Endodermal cell (in vitro differentiated cells): ENCODE measurements at places on chromosomes 7 and 10.
A peak's percentile ranks its signal among the peaks of the same experiment; 100 is the strongest.

DNA sequence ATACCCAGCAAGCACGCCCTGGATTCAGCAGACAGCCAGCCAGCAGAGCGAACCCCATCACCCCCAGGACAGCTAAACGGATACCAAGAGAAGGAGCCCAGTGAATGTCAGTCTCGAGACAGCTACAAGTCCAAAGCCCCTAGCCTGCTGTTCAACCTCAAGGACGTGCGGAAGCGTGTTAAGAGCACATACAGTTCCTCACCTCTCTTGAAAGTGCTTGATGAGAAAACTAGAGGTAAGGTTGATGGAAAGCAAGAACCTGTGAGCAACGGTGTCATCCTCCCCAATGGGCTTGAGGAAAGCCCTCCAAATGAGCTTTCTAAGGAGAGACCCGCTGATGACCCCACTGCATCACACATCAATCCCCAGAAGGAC, 24.9 kb downstream of the C10orf71 start:
- H3K27me3 ChIP-seq, result no peaks in the 10 kb centered on the region
- no peaks in the 10 kb centered on the region for H3K36me3 ChIP-seq
- DNase-seq, result no peak

DNA sequence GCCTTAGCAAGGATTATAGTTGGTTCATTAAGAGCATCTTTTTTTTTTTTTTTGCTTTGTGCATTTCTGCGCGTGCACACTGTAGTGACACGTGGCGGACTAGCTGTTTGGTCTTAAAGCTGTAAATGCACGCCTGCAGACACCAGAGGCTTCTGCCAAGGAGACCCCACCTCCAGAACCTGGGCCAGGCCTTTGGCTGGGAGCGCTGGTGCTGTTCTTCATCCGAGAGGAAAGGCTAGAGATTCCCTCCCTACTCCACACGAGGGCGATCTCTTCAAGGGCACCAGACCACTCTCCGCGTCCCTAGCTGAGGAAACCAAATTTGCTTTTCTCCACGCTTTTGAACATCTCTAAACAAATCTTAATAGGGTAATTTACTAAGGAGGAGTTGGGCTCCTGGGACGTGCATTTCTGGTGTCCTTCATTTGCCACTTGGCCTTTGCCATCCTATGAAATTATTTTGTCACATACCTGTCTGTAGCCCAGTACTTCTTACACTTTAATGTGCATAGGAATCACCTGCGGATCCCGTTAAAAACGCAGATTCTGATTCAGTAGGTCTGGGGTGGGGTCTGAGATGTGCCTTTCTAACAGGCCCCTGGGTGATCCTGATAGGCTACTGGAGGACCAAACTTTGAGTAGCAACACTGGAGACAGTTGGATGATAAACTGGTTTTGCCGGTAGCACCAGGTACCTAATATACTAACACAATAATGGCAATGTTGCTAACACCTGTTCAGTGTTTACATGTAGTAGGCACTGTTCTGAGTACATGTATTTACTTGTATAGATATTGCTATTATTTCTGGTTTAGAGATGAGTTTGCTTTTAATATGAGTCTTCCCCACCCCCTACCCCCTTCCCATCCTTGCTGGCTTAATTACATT, 1.3 kb upstream of the SLC26A5 start:
- H3K36me3 ChIP-seq, result no peaks in the 10 kb centered on the region
- no peak overlapping the region for H3K27ac ChIP-seq
- peaks cover 60% of the 10 kb centered on the region for H3K27me3 ChIP-seq
- peak; percentile 91 for DNase-seq

GRCh38 chr7:88477976-88478375, 171.3 kb upstream of the STEAP4 start:
- H3K27me3 ChIP-seq, result no peaks in the 10 kb centered on the region
- no peak for DNase-seq
- H3K27ac ChIP-seq, result no peak overlapping the region
- no peak overlapping the region for H3K4me3 ChIP-seq

GRCh38 chr7:92584953-92585352, 5.2 kb downstream of the FAM133B start:
- no peak overlapping the region for H3K27ac ChIP-seq
- H3K36me3 ChIP-seq, result peaks cover 44% of the 10 kb centered on the region
- no peaks in the 10 kb centered on the region for H3K27me3 ChIP-seq
- H3K4me1 ChIP-seq, result no peaks in the 10 kb centered on the region

- no peak overlapping the region for H3K27ac ChIP-seq
- H3K4me1 ChIP-seq, result no peaks in the 10 kb centered on the region
- no peak overlapping the region for H3K4me3 ChIP-seq
Observed at GRCh38 chr7:12199363-12199762, 11.7 kb upstream of the TMEM106B start.

- no peak overlapping the region for H3K4me3 ChIP-seq
- no peak for DNase-seq
- H3K27ac ChIP-seq, result no peak overlapping the region
- peaks cover 2% of the 10 kb centered on the region for H3K4me1 ChIP-seq
- no peaks in the 10 kb centered on the region for H3K36me3 ChIP-seq
Observed at GRCh38 chr7:36748017-36748487, 23.8 kb upstream of the AOAH start.

DNA sequence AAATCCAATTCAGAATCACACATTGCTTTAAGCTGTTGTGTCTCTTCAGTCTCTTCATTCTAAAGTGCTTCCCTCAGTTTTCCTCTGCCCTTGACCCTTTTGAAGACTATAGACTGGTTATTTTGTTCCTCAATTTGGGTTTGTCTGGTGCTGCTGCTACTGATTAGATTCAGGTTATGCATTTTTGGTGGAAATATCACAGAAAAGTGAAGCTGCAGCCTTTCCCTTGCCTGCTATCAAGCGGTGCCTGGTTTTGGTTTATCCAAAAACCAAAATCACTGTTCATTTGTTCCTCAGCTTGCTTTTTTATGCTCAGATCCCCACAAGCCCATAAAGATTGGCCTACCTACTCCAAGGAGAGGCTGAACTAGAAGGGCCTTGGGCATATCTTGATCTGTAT, 55.2 kb downstream of the ELMO1 start:
- H3K4me1 ChIP-seq, result peaks cover 44% of the 10 kb centered on the region
- DNase-seq, result no peak
- no peak overlapping the region for H3K27ac ChIP-seq

DNA sequence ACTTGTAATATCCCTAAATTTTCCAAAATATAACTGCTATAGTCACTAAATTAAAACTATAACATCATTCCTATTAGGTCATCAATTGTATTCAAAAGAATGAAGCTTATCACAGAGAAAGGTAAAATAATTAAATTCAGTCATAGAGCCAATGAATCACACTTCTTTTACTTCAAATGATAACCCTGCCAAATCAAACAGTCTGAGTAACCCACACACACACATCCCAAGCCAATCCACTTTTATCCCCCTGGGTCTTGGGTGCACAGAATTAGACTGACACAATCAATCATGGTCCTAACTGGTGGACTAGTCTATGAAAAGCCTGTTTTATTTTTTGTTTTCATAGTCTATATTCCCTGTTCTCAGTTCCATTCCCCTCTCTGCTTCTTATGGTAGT, 25.6 kb downstream of the CTNNA3 start:
- H3K27me3 ChIP-seq, result no peaks in the 10 kb centered on the region
- no peak for DNase-seq
- no peaks in the 10 kb centered on the region for H3K36me3 ChIP-seq
- H3K4me3 ChIP-seq, result no peak overlapping the region
- H3K27ac ChIP-seq, result no peak overlapping the region

GRCh38 chr7:35521941-35522340, 173.0 kb downstream of the HERPUD2 start:
- DNase-seq, result no peak
- no peak overlapping the region for H3K4me3 ChIP-seq
- no peaks in the 10 kb centered on the region for H3K4me1 ChIP-seq
- H3K27me3 ChIP-seq, result peaks cover 18% of the 10 kb centered on the region

DNA sequence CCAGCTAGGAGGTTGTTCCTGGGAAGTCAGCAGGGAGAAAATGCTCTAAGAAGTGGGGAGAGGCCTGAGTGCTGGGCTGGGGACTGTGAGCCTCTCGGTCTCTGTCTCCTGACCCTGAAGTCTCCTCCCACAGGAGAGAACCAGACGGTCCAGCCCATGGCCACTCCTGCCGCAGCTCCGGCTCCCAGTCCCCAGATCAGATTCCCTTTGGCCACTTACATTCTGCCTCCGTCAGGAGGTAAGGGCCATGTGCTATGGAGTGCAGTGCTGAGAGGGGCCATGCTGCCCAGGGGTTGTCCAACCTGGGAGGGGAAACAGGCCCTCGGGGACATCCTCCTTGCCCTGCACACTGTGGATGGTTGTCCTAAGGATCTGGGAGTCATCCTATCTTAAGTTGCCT, 21.3 kb upstream of the ZNF467 start:
- H3K36me3 ChIP-seq, result no peaks in the 10 kb centered on the region
- H3K27me3 ChIP-seq, result peaks cover 17% of the 10 kb centered on the region
- no peak overlapping the region for H3K4me3 ChIP-seq
- H3K4me1 ChIP-seq, result no peaks in the 10 kb centered on the region
- no peak overlapping the region for H3K27ac ChIP-seq
- DNase-seq, result peak; percentile 58

DNA sequence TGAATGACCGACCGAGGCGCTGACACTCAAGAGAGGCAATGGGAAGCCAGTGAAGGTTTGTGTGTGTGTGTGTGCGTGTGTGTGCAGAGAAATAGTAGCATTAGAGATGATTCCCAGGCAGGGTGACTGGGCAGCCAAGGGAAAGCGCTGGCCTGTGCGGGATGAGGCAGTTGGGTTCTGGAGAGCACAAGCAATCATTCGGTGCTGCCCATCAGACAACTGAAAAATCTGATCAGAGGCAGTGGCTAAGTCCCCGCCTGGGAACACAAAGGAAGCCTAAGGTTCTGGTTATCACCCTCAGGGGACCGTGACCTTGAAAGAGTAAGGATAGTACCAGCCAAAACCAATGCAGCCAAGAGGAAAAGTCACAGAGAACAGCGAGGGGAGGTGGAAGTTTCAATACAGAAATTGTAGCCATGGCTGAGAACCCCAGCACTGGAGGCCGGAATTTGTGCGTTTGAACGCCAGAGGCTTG, 868 bp upstream of the PDCD4 start:
- H3K4me3 ChIP-seq, result peak overlapping the region; percentile 73
- no peak for DNase-seq

GRCh38 chr7:32079510-32079909, 9.3 kb upstream of the PDE1C start:
- H3K27ac ChIP-seq, result no peak overlapping the region
- H3K36me3 ChIP-seq, result no peaks in the 10 kb centered on the region
- H3K4me3 ChIP-seq, result no peak overlapping the region
- no peak for DNase-seq

- H3K27ac ChIP-seq, result no peak overlapping the region
- H3K4me3 ChIP-seq, result no peak overlapping the region
- H3K27me3 ChIP-seq, result no peaks in the 10 kb centered on the region
- H3K36me3 ChIP-seq, result no peaks in the 10 kb centered on the region
- no peak for DNase-seq
Observed at GRCh38 chr10:30762620-30763019, 133.1 kb upstream of the LYZL2 start.

DNA sequence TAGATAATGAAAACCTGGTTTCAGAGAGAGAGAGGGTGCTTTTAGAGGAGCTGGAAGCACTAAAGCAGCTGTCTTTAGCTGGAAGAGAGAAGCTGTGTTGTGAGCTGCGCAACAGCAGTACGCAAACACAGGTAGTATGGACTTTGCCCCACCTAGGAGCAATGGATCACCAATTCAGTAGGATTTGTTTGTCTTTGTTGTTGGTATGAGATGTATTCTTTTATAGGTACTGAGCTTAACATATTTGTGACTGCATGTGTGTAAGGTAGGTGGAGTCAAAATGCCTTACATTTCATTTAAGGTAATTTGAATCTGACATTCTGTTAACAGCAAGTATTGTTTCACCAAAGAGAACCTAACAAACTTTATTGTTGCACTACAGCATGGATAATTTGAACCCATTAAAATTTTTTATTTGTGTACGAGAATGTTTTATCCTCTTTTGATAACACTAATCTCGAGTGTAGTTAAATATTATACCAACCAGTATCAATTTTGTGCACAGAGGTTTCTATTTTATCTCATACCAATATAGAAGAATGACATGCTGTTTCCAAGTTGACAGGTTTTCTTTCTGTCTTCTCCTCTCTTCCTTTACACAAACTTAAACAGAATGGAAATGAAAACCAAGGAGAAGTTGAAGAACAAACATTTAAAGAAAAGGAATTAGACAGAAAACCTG, 92.1 kb downstream of the CYP51A1 start:
- peaks cover 80% of the 10 kb centered on the region for H3K36me3 ChIP-seq
- no peaks in the 10 kb centered on the region for H3K27me3 ChIP-seq
- no peak overlapping the region for H3K27ac ChIP-seq
- no peaks in the 10 kb centered on the region for H3K4me1 ChIP-seq

- no peaks in the 10 kb centered on the region for H3K27me3 ChIP-seq
- no peak overlapping the region for H3K27ac ChIP-seq
- H3K36me3 ChIP-seq, result no peaks in the 10 kb centered on the region
- no peak for DNase-seq
- no peak overlapping the region for H3K4me3 ChIP-seq
Observed at GRCh38 chr7:104963991-104964385, 50.0 kb upstream of the KMT2E start.

GRCh38 chr10:71964098-71964742, at the start of gene CHST3:
CHST3 (plus strand) TSS chr10:71964395; CDS start chr10:72005843, 41,448 bp downstream.
- H3K4me1 ChIP-seq, result no peaks in the 10 kb centered on the region
- peak within 1 kb of the TSS; percentile 84 for H3K4me3 ChIP-seq
- DNase-seq, result peak; percentile 84
- no peaks in the 10 kb centered on the region for H3K36me3 ChIP-seq
- peaks cover 6% of the 10 kb centered on the region for H3K27me3 ChIP-seq
- H3K27ac ChIP-seq, result no peak within 1 kb of the TSS

DNA sequence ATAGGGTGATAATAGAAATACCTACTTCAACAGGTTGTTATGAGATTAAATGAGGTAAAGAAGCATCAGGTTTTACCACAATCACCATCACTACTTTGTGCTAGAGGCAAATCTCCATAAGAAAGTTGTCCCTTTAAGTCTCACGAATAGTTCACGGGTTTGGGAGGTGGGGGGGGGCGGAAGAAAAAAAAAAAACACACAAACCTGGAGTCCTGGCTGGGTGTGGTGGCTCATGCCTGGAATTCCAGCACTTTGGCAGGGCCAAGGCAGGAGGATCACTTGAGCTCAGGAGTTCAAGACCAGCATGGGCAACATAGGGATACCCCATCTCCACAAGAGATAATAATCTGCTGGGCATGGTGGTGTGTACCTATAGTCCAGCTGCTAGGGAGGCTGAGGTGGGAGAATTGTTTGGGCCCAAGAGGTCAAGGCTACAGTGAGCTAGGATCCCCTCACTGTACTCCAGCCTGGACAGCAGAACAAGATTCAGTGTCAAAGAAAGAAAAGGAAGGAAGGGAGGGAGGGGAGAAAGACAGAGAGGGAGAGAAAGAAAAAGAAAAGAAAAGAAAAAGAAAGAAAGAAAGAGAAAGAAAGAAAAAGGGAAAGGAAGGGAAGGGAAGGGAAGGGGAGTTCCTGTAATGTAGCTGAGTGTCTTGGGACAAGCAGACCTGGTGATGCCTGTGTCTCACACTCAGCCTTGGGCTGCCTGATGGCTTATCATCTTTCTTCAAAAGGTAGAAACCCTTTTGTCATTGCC, 231.4 kb downstream of the CREB5 start:
- DNase-seq, result peak; percentile 60
